ENCODE measurements at places on chromosomes 13 and 19.

DNA sequence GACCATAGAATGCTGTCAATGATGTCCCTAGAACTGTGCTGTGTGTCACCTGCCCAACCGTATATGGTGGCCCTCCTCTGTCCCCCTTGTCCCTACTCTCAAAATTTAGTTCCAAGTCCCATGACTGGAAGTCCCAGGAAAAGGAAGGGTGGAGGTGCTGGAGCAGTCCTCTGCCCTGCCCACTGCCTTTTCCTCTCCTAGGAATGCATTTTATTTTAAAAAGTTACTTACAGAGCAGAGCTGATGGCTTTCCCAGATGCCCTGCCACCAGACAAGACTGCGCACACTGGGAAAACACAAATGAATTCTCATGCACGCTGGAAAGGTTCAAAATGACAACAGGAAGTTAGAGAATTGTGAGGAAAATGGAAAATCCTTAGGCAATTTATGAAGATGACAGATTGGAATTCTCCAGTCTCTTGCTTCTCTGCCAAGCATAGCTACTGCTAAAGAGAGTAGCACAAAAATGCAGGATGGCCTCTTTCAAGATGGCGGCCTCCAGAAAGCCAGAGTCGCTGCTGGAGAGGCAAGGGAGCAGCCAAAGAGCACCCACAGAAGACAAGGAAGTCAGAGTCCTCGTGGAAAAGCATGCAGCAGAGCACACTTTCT is 117.1 kb upstream of the TSC22D1 start:
- no peak for DNase-seq

DNA sequence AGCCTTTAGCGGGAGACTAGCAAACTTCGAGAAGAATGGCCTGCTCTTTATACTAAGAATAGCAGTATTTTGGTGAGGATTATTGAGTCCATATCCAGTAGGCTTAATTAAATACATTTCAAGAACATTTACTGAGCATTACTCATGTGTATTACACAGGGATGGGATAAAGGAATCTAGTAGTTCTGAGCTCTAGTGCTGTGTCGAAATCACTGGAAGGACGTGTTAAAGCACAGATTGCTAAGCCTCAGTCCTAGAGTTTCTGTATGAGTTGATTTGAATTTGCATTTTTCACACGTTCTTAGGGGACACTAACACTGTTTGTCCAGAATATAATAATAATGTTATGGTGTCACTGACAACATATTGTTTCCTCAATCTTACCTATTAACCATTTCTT is 9.0 kb downstream of the ZNF302 start:
- no peak for DNase-seq

DNA sequence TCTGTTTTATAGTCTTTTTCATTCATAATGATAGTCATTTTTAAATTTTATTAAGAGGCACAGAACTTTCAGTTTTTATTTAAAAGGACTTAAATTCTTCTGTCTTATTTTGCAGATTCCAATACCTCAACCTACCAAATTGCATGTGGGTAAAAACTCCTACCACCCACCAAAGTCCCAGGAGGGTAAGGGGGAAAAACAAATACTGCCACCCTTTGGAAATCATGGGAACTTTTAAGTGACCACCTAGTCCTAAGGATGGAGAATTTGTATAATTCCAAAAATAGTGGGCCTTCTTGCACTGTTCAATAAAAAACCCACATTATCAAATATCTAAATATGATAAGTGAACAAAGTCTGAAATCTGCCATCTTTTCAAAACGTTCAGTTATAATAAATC is 9.7 kb downstream of the SUPT20H start:
- DNase-seq: no peak

DNA sequence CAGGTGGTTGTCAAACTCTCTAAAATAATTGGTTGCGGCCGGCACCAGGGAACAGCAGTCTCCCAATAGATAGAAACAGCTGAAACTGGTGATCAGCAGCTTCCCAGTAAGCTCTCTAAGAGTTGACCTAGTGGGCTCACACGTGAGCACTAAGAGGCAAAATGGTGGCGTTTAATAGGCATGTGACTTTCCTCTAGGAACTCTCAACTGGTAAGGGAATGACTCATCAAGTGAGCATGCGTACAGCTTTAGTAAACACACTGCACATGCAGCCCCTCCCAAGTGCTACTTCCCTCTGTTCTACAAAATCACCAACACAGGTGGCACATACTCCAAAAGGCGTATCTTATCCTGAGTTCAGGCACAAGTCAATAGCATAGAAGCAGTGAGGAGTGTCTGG is 41.7 kb downstream of the TNFSF11 start:
- DNase-seq: no peak

DNA sequence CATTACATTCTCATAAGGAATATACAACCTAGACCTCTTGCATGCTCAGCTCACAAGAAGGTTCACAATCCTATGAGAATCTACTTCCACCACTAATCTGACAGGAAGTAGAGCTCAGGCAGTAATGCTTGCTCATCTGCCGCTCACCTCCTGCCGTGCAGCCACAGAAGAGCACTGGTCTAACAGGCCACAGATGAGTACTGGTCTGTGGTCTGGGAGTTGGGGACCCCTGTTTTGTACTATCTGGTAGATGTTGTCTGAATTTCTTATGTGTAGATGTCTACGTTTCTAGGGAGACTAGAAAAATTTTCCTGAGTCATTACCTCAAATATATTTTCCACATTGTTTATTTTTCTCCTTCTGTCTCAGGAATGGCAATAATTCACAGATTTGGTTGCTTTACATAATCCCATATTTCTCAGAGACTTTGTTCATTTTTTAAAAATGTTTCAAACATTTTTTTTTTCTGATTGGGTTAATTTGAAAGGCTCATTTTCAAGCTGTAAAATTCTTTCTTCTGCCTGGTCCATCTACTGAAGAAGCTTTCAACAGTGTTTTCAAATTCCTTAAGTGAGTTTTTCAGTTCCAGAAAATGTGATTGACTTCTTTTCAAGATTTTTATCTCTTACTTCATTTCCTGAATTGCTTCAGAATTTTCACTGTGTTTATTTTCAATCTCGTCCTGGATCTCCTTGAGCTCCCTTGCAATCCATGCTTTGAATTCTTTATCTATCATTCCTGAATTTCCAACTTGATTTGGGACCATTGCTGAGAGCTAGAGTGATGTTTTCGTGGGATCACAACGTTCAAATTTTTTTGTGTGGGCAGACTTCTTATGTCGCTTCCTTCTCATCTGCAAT is 1322.2 kb downstream of the PCDH9 start:
- no peak for DNase-seq

GRCh38 chr13:30156826-30157615 is 150.3 kb downstream of the KATNAL1 start:
- no peak for DNase-seq
